ENCODE measurements at places on chromosomes 11 and 22.

DNA sequence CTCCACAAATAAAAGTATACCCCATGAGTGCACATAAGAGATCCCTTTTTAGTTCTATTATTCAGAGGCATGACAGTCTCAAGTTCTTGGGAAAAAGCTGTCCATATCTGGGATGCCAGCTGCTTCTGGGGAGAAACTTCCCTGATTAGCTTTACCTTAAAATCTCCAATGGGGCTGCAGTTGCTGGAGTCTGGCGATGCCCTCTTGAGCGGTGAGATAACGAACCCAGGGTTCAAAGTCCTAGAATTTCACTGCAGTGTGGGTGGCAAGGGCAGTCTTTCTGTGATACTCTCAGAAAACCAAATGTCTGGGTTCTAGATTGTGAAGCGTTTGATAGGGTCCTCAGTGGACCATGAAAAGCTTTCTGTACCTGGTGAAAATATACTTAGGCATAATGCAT lies 7.4 kb upstream of the PRR33 start:
- no peak overlapping the region for H3K27ac ChIP-seq
- peaks cover 15% of the 10 kb centered on the region for H3K4me1 ChIP-seq
- no peaks in the 10 kb centered on the region for H3K36me3 ChIP-seq
- DNase-seq = no peak
- no peaks in the 10 kb centered on the region for H3K27me3 ChIP-seq
- no peak overlapping the region for H3K4me3 ChIP-seq

DNA sequence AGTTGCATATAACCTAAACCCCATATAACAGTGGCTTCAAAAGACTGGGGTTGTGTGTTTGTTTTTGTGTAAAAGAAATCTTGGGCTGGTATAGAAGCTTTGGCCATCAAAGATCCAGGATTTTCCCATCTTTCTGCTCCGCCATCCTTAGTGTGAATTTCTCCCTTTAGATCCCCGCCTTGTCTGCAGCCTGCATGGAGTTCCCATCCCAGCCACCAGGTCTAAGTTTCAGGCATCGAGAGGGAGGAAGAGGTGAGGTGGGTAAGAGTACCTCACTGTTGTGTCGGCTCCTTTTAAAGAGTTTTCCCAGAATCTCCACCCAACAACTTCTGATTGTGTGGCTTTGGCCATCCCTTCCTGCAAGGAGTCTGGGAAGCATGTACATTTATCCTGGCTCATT lies 195.5 kb upstream of the SORL1-AS1 start:
- H3K36me3 ChIP-seq = no peaks in the 10 kb centered on the region
- DNase-seq = no peak
- H3K4me1 ChIP-seq = no peaks in the 10 kb centered on the region
- no peaks in the 10 kb centered on the region for H3K27me3 ChIP-seq
- H3K27ac ChIP-seq = no peak overlapping the region

DNA sequence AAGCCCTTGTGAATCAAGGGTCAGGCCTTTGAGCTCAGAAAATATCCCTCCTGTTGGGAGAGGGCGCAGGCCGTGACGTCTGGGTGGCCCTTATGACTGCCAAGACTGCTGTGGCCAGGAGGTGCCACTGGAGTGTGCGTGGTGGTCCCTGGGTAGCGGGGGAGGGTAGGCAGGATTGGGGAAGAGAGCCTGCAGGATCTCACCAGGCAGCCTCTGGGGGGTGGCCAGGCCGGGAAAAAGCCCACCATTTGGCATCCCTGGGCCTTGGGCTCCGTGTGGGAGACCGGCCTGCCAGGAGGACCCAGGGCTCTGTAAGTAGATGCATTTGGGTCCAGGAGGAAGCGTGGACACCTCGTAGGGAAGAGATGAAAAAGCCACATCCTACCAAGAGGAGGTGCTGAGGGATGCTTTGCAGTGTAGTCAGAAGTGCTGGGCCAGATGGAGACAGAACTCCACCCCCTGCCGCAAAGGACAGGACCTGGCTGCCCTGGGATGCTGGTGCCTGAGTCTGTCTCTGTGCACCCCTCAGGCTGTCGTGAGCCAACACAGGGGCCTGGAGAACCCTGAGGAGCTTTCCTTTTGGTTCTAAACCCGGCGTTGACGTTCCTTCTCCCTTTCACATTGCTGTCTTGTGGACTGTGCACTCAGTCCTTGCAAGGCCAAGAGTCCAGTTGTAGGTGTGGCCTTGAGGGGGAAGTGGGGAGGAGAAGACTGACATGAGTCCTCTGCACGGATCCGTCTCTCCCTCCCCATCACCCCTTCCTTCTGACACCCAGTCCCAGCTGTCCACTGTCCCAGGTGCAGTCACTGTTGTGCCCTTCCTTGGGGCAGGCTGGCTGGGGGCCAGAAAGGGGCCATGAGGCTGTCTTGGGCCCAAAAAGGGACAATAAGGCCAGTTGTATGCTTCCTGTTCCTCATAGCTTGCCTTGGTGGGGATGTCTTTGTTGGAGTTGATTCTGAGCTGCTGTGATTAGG lies 12.7 kb upstream of the MIEF1 start:
- H3K27ac ChIP-seq = no peak overlapping the region
- H3K27me3 ChIP-seq = no peaks in the 10 kb centered on the region
- peaks cover 15% of the 10 kb centered on the region for H3K36me3 ChIP-seq
- peaks cover 29% of the 10 kb centered on the region for H3K4me1 ChIP-seq
- DNase-seq = no peak

DNA sequence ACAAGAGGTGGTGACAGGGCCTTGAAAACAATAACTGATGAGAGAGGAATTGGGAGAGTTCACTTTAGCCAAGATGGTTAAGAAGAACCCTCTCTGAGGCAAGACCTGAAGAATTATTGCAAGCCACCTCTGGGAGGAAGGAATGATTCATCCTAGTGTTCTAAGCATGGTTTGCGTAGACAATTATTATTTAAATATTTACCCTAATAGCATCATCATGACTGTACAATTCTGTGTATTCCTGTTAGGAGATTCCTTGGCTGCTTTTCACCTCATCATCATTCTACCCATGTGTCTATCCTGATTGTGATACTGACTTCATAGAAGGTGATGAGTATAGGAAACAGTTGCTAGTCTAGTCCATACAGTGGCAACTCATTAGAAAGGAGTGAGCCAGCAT lies 264.4 kb downstream of the DDX10 start:
- no peaks in the 10 kb centered on the region for H3K36me3 ChIP-seq
- no peak for DNase-seq
- no peaks in the 10 kb centered on the region for H3K27me3 ChIP-seq
- H3K27ac ChIP-seq = no peak overlapping the region
- H3K4me3 ChIP-seq = no peak overlapping the region

- H3K27me3 ChIP-seq = no peaks in the 10 kb centered on the region
- no peaks in the 10 kb centered on the region for H3K4me1 ChIP-seq
- no peaks in the 10 kb centered on the region for H3K36me3 ChIP-seq
- H3K27ac ChIP-seq = no peak overlapping the region
These were observed 28.2 kb downstream of the JHY start for GRCh38 chr11:122910775-122911174.

- H3K36me3 ChIP-seq = no peaks in the 10 kb centered on the region
- H3K27me3 ChIP-seq = no peaks in the 10 kb centered on the region
- H3K4me3 ChIP-seq = no peak overlapping the region
- no peak overlapping the region for H3K27ac ChIP-seq
These were observed 16.2 kb upstream of the ACER3 start for GRCh38 chr11:76844511-76844910.

- no peaks in the 10 kb centered on the region for H3K4me1 ChIP-seq
- no peak for DNase-seq
- no peak overlapping the region for H3K27ac ChIP-seq
- H3K4me3 ChIP-seq = no peak overlapping the region
- no peaks in the 10 kb centered on the region for H3K36me3 ChIP-seq
These were observed 621.2 kb downstream of the KCNA4 start for GRCh38 chr11:29395555-29396072.

- no peak for DNase-seq
- no peaks in the 10 kb centered on the region for H3K27me3 ChIP-seq
- no peak overlapping the region for H3K4me3 ChIP-seq
- H3K4me1 ChIP-seq = no peaks in the 10 kb centered on the region
These were observed 10.4 kb downstream of the GALNT18 start for GRCh38 chr11:11611381-11611780.

DNA sequence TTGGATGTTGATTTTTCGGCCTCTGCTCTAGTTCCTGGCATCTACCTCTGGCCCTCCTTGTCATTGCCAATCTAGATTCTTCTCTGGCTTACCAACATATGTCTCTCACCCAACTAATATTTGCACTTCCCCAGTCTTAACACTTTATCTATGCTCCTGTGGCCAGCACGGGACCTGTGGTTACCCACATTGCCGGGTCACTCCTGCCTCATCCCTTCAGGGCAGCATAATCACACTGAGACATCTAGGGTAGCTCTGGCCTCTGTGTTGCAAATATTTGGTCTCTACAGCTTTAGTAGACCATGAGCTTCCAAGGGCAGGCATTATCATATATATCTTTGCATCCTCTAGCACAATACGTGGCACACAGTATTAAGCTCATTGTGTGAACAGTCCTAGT lies 182.0 kb upstream of the ARHGAP20 start:
- H3K27ac ChIP-seq = no peak overlapping the region
- DNase-seq = no peak
- no peaks in the 10 kb centered on the region for H3K27me3 ChIP-seq
- H3K36me3 ChIP-seq = no peaks in the 10 kb centered on the region

DNA sequence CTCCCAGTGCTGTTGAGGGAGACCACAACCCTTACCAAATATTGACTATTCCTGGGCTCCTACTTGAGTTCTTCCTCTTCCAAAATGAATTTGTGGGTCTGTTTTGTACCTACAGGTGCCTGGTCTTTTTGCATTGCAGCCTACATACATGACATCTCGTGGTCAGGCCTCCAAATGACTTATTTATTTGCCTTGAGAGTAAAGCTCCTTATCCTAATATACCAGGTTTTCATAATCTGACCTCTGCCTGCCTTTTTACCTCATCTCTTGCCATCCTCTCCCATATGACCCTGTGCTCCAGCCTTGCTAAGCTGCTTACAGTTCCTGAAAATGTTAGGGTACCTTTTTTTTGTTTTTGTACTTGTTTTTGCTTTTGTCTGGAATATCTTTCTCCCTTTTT lies 130.4 kb downstream of the UVRAG start:
- H3K4me3 ChIP-seq = no peak overlapping the region
- no peaks in the 10 kb centered on the region for H3K36me3 ChIP-seq
- no peak for DNase-seq

- H3K4me3 ChIP-seq = no peak overlapping the region
- peaks cover 4% of the 10 kb centered on the region for H3K4me1 ChIP-seq
- DNase-seq = no peak
- no peak overlapping the region for H3K27ac ChIP-seq
These were observed 1.9 kb downstream of the PIWIL3 start for GRCh38 chr22:24772493-24773220.

DNA sequence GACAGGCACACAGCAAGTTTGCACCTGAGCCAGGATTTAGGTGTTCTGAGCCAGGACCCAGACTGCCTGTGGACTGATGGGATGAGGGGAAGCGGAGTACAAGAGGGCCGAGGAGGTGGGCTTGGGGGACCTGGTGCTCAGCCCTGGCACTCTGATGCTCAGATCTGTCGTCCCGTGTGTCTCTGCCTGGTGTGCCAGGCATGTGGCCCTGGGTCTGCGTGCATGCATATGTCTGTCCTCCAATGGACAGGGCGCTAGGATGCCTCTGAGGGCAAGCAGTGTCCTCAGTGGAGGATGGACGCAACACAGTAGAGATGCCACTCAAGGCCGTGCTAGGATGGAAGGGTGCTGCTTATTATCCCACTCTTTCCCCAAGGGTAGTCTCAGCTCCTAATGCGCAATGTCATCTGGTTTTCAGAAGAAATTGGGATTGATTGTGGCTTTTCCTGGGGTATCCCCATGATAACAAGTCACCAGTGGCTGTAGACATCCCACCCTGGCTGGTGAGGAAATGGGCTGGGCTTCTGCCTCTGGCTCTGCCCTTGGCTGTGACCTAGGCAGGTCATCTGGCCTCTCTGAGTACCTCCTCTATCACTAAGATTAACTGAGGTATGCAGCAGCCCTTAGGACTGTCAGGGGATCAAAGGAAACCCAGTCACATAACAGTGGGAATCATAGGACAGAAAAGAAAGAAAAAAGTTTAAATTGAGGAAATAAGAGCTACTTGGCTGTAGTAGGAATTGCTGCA lies 35.7 kb upstream of the SUSD2 start:
- H3K36me3 ChIP-seq = peaks cover 4% of the 10 kb centered on the region
- no peak overlapping the region for H3K4me3 ChIP-seq
- DNase-seq = no peak
- peak overlapping the region; percentile 78 for H3K27ac ChIP-seq
- H3K27me3 ChIP-seq = no peaks in the 10 kb centered on the region

GRCh38 chr11:6667733-6668374 lies 12.2 kb upstream of the DCHS1 start:
- H3K36me3 ChIP-seq = no peaks in the 10 kb centered on the region
- H3K4me1 ChIP-seq = peaks cover 19% of the 10 kb centered on the region
- no peak overlapping the region for H3K27ac ChIP-seq

DNA sequence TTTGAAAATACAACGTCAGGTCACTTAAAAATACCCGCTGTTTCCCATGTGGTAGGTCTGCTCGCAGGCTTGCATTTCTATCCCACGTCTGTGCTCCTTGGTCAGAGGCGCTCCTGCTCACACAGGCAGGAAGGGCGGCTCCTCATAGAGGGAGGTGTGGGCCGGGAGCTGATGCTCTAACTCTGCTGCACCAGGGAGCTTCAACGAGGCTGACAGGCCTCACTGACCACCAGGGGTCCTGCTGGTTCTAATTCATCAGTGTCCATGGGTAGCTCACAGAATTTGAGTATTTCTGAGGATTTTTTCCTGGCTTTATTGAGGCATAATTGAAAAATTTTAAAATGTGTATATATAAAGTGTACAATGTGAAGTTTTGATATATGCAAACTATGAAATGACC lies 68.5 kb downstream of the PIWIL3 start:
- H3K27me3 ChIP-seq = no peaks in the 10 kb centered on the region
- no peak overlapping the region for H3K27ac ChIP-seq
- no peaks in the 10 kb centered on the region for H3K4me1 ChIP-seq
- no peaks in the 10 kb centered on the region for H3K36me3 ChIP-seq
- no peak overlapping the region for H3K4me3 ChIP-seq

DNA sequence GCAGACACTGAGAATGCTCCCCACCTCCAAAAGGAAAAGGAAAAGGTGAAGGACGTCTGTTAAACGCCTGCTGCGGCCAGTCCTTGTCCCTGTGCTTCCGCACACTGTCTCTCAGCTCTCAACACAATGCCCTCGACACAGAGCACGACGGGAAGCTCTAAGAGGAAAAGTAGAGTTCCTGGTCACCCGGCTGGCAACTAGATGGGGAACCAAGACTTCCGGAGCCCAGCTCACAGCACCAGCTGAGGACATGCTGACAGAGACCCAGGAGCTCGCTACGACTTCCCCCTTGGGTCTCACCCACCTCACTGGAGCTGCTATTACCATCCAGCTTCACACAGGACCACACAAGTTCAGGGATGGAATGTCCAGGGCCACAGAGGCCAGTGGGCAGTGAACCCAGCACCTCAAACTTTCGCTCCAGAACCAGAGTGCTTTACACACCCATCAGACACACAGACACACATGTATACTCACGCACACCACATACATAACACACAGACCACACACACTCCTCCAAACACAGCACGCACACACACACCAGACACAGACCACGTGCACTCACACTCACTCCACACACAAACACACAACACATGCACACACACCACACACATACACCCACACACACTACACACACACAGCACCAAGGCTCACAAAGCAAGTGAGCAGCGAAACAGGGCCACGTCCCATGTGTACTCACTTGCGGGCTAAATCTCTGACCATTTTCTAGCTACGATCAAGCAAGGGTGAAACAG lies 9.6 kb downstream of the SULT4A1 start:
- no peak overlapping the region for H3K4me3 ChIP-seq
- H3K27ac ChIP-seq = no peak overlapping the region
- H3K36me3 ChIP-seq = no peaks in the 10 kb centered on the region
- no peaks in the 10 kb centered on the region for H3K4me1 ChIP-seq
- peak; percentile 63 for DNase-seq

- DNase-seq = peak; percentile 66
- no peaks in the 10 kb centered on the region for H3K36me3 ChIP-seq
- H3K27me3 ChIP-seq = no peaks in the 10 kb centered on the region
- peaks cover 21% of the 10 kb centered on the region for H3K4me1 ChIP-seq
These were observed 65.9 kb downstream of the C11orf58 start for GRCh38 chr11:16804104-16804947.

All from spleen (tissue), 13 donors.